Small intestine (tissue), 16 donors: ENCODE measurements at places on chromosomes 3 and 15.

DNA sequence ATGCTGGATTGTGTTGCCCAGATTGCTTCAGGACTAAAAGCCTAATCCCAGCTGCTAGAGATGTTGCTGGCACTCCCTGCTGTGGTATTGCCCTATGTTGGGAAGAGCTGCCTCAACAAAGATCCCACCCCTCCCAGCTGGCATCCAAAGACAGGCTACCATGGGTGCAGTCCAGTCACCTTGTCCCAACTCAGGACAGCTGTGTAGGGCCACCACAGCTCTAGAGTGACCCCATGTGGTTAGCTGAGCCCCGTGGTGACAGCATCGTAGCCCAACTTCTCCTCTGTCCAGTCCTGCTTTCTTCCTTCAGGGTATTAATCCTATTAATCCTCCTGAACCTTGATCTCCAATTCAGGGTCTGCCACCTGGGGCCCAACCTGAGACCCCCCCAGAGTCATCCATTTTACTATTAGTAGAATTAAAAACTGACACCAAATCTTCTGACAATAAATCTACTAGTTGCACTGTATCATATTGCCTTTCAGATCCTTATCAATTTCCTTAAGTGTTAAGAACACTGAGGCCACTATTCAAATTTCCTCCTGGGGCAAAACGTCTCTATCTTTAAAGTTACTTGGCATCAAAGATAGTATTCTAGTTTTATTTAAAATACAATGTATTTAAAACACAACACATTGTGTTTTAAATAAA is 83.5 kb downstream of the AQP9 start:
- DNase-seq: peak; percentile 13

DNA sequence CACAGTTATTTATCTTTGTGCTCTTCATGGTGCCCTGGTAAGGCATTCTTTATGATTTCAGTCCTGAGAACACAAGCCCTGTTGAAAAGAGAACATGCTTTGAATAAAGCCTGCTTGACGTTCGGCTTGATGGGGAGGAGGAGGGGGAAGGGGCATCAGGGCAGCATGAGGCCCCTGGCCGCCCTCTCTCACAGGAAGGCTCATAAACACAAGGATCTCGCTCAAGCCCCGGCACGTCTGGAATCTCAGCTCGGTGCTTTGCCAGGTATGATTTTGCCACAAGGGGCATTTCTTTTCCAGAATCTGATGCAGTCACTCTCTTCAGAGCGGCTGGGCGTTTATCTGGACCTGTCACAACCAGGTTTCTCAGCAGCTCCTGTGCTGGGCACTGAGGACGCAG is 129.4 kb downstream of the DNAJB8 start:
- DNase-seq: no peak

DNA sequence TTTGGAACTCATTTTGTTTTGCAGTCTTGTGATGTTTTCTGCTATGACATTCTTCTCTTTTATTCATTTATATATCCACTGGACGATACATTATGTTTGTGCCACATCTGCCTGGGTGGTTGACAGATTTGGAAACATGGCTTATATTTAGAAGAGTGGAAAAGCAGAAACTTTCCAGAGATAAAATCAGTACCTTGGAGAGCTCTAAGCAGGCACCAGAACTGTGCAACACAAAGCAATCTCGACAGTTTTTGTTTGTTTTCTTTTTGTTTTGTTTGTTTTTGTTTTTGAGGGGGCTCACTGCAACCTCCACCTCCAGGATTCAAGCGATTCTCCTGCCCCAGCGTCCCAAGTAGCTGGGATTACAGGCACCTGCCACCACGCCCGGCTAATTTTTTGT is 45.5 kb downstream of the SYN2 start:
- DNase-seq: no peak

DNA sequence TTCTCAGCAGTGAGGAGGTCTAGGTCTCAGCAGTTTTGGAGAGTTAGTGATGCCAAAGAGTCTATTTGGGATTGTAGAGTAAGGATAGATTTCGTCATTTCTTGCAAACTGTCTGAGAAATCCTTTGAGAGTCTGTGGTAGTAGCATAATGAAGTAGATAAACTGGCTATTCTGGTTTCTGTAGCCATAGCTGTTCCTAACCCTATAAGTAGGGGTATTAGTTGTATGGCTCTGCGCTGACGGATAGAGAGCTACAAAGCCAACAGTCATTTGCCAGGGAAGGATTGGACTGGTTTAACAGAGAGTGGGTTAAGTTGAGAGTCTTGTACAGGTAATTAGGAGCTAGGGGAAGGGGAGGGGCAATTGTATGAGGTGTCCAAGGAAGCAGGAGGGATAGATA is 50.6 kb downstream of the KLHDC8B start:
- DNase-seq: no peak

GRCh38 chr3:59438492-59438891 is 388.7 kb upstream of the CFAP20DC start:
- DNase-seq: no peak

DNA sequence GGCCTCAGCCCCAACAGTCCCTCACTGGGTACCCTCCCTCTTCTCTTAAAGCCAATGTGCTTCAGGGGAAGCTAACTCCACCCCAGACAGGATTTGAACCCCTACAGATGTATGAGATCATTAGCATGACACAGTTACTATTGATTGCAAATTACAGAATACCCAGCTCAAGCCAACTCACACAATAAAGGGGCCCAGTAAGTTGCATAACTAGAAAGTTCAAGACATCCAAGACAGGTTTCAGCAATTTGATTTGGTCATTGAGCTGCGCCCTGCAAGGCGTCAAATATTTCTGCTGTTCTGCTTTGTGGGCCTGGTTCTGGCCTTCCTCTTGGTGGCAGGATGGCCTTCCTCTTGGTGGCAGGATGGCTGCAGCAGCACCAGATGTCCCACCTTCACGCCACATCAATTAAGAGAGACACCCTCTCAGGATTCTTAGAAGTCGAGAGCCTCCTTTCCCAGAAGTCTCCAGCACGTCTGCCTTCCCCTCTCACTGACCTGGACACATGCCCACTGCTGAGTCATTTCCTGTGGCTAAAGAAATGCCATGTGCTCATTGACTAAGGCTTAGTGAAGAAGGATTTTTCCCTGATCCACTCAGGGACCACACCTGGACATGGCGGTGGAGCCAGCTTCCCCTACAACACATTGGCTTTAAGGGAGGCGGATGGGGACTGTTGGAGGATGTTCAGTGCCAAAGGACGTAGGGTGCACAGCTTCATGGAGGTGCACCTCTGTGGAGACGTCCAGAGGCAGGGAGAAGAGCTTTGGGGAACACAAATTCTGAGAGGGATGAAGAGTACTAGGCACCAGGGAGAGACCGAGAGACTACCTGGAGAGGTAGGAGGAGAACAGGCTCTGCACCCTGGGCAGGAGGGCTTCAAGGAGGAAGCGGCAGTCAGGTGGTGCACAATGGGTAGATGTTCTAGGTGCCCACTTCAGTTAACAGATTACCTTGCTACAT is 49.1 kb downstream of the DNASE1L3 start:
- peak; percentile 67 for DNase-seq
